Fibroblast of the aortic adventitia (primary cell): ENCODE measurements at places on chromosomes 2 and 18.

- no peak for DNase-seq
These were observed 17.5 kb downstream of the SERTAD2 start for GRCh38 chr2:64635976-64636911.

GRCh38 chr2:166573391-166573790 lies 79.3 kb upstream of the SCN7A start:
- DNase-seq: peak; percentile 17

DNA sequence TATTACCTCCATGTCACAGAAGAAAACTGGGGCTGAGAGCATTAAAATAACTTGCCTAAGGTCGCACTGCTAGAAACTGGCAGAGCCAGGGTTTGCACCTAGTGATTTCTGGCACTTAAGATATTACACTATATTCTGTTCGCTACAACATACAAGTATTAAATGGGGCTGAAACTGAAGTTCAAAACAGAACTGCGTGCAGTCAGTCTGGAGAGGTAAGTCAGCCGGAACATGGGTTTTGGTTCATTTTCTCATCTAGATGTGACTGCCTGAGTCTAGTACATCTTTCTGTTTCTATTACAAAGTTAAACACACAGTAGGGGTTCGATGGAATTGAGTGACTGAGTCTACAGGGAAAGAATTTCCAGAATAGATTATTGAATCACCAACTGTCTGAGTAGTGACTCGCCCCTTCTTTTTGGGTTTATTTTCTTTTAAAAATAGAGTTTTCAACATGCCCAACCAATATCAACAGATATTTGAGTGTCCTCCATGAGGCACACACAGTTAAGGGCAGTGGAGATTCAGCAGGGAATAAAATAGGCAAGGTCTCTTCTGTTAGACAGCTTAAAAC lies 150.8 kb downstream of the RNF152 start:
- no peak for DNase-seq

GRCh38 chr2:44456946-44457345 lies 95.2 kb downstream of the CAMKMT start:
- no peak for DNase-seq

DNA sequence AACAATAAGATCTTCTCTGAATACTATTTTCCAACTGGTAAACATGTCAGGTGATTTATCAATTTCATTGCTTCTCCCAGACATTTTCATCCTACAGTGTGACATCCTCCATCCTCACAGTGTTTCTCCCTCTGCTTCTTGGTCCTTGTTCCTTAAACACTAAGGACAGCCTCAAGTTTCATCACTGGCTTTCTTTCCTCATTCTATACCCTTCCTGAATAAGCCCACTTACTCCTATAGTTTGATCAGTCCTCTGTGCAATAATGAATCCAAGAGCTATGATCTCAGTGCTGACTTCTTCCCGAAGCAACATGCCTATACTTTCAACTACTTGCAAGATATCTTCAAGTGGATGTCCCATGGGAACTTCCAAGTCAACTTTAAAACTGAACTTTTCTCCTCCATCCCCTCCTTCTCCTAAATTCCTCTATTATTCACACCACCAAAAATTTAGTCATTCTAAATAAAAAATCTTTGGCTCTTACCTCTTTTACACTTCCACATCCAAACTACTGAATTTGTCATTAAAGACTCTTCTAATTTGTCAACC lies 87.6 kb downstream of the FAM228A start:
- DNase-seq: peak; percentile 82

DNA sequence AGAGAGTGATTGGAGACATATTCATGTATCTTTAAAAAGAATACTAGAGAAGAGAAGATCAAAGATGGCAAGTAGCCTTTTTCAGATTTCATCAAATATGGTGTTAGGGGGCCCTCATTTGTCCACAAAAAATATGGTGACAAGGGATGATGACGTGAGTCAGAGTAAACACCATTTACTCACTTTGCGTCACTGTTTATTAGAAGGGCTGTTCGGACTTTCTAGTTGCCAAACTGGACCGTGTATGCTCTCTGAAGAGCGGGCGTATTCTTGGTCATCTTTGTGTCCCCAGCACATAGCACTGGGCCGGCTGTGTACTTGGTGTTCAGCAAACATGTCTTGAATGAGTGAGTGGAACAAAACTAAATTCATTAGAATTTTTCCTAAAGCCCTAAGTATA lies 37.5 kb downstream of the TTC39C start:
- DNase-seq: no peak

- DNase-seq: no peak
These were observed 445.8 kb upstream of the RGPD4 start for GRCh38 chr2:107380912-107381311.

- no peak for DNase-seq
These were observed 187.0 kb upstream of the HDAC4 start for GRCh38 chr2:239587841-239588240.

GRCh38 chr2:165833156-165833555 lies 39.1 kb upstream of the GALNT3 start:
- DNase-seq: peak; percentile 58

- DNase-seq: no peak
These were observed 116.3 kb upstream of the SCN7A start for GRCh38 chr2:166610180-166610912.

GRCh38 chr2:12397854-12398253 lies 318.9 kb upstream of the TRIB2 start:
- DNase-seq: no peak

DNA sequence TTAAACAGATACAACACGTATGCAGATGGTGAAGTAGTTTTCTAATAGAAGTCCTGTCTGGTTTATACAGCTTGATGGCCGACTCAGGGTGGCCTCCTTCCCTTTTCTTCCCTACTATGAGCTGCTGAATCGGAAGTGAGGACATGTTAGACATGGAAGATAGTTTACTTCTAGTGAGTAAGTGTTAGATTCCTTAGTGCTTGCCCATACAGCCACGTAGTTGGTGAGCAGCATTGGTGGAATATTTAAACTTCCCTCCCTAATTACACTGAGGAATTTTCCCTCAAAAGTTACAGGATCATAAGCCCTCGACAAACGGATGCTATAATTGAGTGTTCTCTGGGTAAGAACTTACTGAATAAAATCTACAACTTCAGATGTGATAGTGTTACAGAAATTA lies 52.1 kb downstream of the RHBDD1 start:
- no peak for DNase-seq

DNA sequence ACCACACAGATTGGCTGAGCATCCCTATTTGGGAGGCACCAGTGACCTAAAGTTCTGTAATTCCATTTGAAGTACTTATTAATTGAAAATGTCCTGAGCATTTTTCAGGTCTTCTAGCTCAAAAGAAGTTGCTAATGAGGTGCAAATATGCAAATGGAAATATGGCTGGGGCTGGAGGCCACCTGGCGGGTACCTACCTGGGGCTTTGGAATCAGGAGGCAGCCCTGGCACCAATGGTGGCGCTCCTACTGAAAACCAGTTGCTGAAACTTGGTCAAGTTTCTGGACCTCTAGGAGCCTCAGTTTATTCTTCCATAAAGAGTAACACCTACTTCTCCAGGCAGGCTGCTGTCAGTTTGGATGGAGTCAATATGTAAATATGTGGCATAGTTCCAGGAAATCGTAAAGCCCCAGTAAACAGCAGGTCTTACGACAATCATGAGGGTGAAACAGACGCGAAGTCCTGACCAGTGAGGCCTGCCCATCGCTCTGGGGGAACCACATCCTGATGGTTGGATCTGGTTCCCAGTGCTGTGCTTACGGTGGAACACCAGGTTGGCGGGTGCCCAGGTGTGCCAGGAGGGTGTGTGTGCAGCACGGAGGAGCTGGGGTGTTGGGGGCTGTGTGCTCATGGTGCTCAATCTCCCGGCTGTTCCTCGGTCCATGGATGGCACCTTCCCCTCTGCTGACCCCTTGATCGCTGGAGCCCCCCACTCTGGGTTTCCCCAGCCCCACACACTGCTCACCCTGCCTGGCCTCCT lies 186.1 kb downstream of the TWIST2 start:
- DNase-seq: no peak

DNA sequence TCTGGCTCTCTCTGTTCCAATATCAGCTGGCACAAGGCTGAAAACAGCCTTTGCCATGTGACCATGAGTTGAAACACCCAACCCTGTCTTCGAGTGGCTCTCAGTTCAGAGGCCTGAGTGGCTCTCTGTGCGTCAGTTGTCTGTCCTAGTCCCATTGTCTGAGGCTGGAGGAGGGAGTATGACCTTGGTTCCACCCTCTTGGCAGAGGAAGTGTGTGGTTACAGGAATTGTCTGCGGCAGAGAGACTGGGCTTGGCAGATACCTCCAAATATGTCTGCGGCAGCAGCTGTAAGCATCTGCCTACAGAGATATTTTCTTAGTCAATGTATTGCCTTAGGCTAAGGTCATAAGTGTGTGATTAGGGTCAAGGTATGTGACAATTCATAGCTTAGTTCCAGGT lies 32.6 kb downstream of the CNGA3 start:
- peak; percentile 78 for DNase-seq

DNA sequence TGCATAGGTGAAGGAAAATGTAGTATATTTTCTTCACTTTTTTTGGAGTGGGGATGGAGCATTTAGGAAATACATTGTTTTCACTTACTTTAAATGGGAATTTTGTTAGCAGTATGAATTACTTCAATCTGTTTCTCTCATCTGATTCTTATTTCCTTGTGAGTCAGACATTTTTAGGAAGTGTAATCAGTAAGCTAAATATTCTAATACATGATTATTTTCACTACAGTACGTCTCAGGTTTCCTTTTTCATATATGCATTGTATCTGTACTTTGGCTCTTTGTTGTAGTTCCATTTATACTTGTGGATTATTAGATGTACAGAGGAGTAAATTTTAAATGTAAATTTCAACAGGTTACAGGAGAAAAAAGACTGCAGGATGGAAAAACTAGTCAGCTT lies 27.9 kb downstream of the GPD2 start:
- peak; percentile 41 for DNase-seq

DNA sequence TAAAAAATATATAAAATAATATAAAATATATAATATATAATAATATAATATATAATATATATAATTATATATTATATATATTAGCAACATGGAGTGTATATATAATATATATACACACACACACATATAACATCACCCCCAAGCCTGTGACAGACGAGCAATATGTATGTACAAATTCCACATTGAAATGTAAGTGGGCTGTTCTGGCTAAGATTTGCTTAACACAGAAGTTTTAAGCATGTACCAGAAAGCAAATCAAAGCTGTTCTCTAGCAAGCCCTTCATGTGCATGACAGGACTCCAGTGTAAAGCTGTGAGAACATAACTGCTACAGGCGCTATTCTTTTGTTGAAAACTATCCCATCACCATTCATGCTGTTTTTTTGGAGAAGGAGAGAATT lies 261.7 kb upstream of the TNP1 start:
- DNase-seq: no peak

DNA sequence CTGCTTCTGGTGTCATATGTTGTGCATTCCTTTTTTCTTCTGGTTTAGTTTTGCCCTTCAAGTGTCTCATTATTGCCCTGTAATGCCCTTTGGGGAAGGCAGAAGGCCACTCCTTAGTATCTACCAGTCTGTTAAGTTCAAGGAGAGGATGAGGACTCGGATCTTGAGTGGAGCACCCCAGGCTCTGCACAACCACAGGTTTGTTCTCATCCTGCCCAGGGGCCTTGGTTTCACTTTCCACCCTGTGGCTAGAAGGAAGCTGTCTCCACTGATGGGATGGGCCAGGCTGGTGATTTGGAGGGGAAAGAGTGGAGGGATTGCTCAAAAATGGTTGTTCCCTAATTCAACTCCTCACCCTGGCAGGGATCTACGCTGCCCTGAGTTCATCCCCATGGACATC lies 30.2 kb upstream of the RAB11FIP5 start:
- DNase-seq: no peak

GRCh38 chr2:186017278-186017677 lies 278.7 kb downstream of the FSIP2 start:
- no peak for DNase-seq

- DNase-seq: no peak
These were observed 90.2 kb downstream of the PARD3B start for GRCh38 chr2:204635478-204635877.

GRCh38 chr2:177753682-177754491 lies 318.7 kb downstream of the PDE11A start:
- peak; percentile 64 for DNase-seq

DNA sequence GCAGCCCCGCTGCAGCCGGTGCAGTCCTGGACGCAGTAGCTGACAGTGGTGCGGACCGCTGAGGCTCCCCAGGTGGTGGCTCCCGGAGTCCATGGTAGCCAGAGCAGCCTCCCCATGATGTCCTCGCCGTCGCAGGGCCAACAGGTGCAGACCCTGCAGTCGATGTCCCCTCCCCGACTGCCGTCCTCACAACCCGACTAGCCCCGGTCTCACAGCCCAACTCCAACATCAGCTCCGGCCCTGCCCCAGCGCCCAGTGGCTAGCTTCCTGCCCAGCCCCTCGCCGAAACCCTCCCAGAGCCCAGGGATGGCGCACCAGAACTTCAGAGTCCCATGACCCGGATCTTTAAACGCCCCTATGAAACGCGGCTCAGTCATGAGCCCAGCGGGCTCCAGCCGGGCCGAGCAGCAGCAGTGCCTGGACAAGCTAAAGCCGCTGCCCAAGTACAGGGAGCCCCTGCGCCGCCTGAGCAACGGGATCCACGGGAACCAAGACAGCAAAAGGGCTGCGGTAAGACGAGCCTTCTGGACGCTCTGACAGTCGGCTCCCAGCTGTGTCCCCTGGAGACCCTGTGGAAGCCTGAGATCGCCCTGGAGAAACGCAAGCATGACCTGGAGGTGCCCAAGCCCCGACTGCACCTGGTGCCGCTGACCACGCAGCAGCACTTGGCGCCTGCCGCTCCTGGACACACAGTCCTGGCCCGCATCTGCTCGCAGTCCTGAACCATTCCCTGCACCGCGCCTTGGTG lies 53.8 kb upstream of the TUBA3E start:
- DNase-seq: no peak

DNA sequence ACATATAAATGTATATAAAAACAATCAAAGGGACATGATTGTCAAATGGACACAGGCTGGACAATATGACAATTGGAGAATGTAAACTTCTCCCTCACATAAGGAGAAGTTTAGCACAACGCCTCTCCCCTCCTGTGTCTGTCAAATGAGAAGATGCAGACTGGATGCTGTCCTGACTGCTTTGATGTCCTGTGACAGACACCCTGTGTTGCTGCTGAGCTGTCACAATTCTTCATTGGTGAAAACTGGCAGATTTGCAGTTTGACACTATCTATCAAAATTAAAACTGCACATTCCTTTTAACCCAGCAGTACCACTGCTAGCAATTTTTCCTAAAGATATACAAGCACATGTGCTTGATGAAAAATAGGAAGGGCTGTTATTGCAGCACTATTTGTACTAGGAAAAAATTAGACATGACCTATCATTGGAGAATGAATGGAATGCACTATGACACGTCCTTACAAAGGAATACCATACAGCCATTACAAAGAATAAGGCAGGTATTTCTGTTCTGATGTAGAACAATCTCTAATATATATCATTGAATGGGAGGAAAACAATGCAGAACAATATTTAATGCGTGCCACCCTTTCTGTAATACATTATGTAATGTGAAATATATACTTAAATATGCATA lies 12.4 kb downstream of the DPYSL5 start:
- no peak for DNase-seq

DNA sequence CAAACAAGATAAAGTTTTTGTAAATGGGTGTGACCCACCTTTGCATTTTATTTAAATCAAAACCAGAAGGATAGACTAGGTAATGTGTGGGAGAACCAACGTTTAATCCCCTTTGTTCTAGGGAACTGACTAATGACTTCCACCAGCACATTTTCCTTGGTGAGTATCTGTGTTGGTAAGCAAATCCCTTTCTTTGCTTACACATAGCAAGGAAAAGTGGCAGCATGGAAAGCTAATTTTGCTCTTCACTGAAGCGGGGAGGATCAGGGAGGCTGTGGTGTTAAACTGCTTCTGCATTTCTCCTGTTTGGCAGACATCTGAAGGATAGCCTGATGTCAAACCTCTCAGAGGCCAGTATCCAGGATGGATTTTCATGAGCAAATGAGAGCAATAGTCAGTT lies 331.1 kb downstream of the PTPRM start:
- DNase-seq: no peak
